ENCODE measurements at places on chromosomes 7 and 10.

DNA sequence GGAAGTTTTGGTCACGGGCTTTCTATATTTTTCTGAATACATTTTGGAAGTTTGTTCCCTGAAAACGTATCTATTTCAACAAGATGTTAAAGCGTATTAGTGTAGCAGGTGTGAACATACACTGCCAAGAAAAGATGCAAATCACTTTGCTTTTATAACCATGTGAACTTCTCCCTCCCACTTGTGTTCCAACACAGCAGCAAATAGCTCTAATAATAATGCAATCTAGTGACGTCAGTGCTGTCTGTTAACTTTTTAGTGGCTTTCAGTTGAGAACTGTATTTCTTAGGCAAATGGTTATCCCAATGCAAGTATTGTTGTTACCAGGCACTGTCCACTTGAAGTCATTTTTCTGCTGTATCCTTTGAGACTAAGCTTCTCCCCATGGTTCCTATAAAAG lies 188.4 kb upstream of the IGFBP3 start:
- DNase-seq = no peak

GRCh38 chr10:87670586-87670985 lies 10.9 kb downstream of the PAPSS2 start:
- DNase-seq = peak; percentile 22

DNA sequence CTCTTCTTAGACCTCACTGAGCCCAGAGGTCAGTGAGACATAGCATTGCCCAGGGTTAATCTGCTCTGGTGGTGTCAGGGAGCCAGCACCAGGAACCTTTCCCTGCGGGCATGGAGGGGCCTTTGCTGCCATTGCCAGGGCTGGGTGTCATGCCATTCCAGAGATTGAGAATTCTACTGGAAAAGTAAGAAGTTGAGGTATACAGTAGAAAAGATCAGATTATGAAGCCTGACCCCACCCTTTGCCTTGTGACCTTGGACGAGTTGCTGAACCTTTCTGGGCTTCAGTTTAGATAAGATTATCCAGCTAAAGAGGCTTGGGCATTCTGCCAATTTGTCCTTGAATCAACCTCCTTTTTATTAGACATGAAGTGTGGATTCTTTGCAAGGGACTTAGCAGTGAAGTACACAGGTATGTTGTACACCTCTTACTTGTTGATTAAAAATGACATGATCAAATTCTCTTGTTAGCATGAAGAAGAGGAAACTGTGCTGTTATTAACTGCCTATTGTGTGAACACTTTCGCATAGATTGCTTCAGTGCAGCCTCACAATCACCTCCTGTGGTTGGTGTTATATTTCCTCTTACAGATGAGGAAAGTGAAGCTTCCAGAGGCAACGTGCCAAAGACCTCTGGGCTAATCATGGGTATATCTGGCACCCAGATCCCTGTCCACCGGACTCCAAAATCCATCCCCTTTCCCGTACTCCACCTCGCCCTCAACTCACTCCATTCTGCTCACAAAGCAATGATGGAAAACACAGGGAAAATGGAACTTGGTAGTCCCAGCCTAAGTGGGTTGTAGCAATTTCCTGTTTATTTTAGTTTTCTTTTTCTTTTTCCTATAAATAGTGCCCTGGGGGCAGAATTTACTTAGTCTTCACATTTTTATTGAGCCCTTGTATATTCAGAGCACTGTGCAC lies 151.3 kb downstream of the CAMK1D start:
- DNase-seq = no peak

GRCh38 chr7:119271147-119271779 lies 1001.7 kb upstream of the KCND2 start:
- no peak for DNase-seq

DNA sequence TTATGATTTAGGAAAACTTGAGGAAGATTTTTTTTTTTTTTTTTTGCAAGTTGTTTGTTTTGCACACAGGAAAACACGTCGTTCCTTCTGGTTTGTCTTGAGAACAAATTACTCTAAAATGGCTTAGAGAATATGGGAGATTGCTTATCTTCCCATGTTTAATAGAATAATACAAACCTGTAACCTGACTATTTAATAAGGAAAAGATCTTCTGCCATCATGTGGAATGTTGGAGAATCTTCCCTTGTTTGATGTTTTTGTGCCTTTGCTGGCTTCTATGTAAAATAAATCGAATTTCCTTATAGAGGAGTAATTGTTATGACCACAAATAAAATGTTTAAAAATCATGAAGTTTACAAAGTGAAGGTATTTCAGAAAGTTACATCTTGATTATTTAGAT lies 818.8 kb downstream of the GATA3 start:
- no peak for DNase-seq

GRCh38 chr7:105376908-105377533 lies 11.7 kb downstream of the SRPK2 start:
- no peak for DNase-seq

- no peak for DNase-seq
Measured at GRCh38 chr10:22685926-22686325, 28.5 kb downstream of the PIP4K2A start.

DNA sequence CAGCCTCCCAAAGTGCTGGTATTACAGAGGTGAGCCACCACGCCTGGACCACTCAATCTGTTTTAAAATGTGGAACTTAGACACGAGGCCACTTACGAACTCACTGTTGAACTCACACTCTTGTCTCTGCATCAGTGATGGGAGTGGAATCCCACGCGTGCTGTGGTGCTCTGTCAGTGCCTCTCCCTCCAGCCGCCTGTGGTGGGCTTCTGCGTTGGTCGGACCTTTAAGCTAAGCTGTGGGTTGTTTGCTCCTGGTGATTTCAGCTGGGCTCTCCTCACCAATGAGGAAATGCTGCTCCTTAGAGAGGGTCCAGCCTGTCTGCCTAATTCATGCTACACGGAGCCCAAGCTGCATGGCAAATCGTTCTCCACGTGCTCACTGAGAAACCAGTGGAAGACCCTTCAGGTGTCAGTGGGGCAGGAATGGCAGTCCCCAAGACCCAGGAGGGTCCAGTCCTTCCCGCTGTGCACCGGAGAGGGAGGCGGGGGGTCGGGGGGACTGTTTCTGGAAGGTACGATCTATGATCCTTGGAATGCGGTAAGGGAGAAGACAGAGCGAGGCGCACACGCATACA lies 17.9 kb upstream of the PRKAR1B start:
- DNase-seq = no peak
